ENCODE measurements at places on chromosomes 1 and 21.

- DNase-seq: no peak
Measured at GRCh38 chr1:114090738-114091505, 62.7 kb downstream of the SYT6 start.

- DNase-seq: no peak
Measured at GRCh38 chr1:172990598-172991215, 60.0 kb downstream of the TNFSF18 start.

- DNase-seq: no peak
Measured at GRCh38 chr1:16018749-16019643, 1.2 kb upstream of the HSPB7 start.

DNA sequence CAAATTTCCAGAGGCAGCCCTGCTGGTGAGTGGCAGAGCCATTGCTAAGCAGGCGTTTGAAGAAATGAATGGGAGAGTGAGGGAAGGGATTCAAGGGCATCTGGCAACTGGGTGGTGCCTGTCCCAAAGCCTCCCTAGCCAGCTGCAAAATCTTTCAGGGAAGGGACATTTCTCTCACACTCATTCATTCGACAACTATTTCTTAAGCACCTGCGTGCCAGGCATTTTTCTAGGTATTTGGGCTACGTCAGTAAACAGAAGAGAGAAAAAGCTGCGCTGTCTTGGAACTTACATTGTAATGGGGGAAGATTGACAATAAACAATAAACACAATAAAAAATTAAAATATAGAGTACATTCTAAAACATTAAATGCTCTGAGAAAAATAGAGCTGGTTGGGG is 301.9 kb upstream of the USP24 start:
- DNase-seq: no peak

GRCh38 chr1:39575191-39576015 is 1.2 kb downstream of the PABPC4 start:
- peak; percentile 56 for DNase-seq

GRCh38 chr21:25632296-25632695 is 6.8 kb upstream of the JAM2 start:
- no peak for DNase-seq

- peak; percentile 90 for DNase-seq
Measured at GRCh38 chr1:155008015-155008941, 5.7 kb downstream of the ZBTB7B start.

GRCh38 chr1:220877377-220878095 is 1.7 kb upstream of the HLX start:
- no peak for DNase-seq

DNA sequence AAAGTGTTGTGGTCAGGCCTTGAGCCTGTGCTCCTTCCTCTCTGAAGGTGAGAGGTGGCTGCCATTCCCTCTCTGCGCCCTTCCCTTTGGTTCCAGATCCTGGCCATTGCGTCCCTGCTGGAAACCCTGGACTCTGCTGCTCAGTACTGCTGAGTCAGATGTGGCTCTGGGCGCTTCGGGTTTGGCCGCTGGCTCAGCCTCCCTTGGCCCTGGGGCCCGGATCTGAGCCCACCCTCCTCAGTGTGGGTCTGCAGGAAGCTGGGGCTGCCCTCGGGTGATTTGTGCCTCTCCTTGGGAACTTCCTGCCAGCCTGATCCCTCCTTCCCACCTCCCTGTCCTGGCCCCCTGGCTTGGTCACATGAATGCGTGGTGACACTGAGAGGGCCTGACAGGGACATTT is 32.2 kb downstream of the QSOX1 start:
- DNase-seq: no peak

DNA sequence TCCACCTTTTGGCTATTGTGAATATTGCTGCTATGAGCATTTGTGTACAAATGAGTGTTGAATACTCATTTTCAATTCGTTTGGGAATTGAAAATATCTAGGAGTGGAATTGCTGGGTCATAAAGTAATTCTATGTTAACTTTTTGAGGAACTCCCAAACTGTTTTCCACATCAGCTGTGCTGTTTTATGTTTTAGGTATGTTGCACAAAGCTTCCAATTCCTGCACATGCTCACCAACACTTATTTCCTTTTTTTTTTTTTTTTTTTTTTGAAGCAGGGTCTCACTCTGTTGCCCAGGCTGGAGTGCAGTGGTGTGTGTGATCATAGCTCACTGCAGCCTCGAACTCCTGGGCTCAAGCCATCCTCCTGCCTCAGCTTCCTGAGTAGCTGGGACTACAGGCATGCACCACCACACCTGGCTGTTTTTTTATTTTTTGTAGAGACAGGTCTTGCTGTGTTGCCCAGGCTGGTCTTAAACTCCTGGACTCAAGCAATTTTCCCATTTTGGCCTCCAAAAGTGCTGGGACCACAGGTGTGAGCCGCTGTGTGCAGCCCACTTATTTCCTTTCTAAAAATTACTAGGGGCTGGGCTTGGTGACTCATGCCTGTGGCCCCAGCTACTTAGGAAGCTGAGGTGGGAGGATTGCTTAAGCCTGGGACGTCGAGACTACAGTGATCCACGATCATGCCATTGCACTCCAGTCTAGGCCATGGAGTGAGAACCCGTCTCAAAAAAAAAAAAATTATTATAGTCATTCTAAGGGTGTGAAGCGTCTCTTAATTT is 33.4 kb downstream of the TMCC2 start:
- no peak for DNase-seq

- DNase-seq: no peak
Measured at GRCh38 chr1:87436534-87436933, 107.9 kb downstream of the LMO4 start.

- no peak for DNase-seq
Measured at GRCh38 chr1:12285496-12286143, 55.8 kb downstream of the VPS13D start.

DNA sequence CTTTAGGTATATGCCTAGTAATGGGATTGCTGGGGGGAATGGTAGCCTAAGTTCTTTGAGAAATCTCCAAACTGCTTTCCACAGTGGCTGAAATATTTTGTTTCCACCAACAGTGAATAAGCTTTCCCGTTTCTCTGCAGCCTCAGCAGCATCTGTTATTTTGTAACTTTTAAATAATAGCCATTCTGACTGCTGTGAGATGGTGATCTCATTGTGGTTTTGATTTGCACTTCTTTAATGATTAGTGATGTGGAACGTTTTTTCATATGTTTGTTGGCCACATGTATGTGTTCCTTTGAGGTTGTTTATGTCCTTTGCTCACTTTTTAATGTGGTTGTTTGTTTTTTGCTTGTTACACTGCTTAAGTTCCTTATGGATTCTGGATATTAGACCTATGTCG is 237.4 kb downstream of the CENPF start:
- no peak for DNase-seq

- peak; percentile 12 for DNase-seq
Measured at GRCh38 chr1:34918977-34919561, 10.4 kb downstream of the DLGAP3 start.

DNA sequence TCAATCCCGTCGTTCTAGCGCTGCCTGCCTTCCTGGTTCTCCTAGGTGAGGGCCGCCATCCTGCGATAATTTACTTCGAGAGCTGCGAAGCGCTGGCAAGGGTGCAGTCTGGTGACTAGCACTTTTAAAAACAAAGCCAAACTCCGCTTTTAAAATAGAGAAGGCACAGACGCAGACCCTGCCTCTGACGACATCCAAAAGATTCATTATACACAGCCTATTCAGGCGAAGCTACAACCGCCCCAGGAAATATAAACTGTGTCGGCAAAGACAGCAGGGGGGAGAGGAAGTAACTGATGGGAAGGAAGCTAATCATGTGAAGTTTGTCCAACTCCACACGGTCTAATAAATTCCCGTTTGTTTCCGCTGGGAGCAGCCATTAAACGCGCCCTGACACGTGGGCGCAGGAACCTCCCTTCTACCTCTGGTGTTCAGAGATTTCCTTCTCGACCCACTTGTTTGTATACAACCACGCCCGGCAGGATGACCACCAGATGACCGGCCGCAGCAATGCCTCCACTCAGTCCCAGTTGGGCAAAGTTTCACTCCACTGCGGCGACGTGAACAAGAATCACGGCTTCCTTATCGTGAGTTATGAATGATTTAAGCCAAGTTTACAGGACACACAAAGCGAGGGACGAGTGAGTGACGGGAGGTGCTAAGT is 1.3 kb downstream of the GNG12 start:
- DNase-seq: no peak

DNA sequence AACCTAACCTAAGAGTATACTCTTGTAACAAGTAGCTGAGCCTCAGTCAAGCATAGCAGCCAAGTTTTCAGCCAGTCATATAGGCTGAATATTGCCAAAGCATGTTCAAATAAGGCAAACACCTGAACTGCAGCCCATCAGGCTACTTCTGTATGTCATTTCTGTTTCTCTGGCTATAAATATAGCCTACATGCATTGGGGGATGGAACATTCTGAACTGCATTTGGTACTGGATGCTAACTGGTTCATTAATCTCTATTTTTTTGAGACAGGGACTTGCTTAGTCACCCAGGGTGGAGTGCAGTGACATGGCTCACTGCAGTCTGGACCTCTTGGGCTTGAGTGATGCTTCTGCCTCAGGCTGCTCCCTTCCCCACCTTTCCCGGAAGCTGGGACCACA is 37.3 kb downstream of the MAST2 start:
- DNase-seq: no peak

GRCh38 chr1:67044631-67045270 is 9.2 kb downstream of the SLC35D1 start:
- no peak for DNase-seq

DNA sequence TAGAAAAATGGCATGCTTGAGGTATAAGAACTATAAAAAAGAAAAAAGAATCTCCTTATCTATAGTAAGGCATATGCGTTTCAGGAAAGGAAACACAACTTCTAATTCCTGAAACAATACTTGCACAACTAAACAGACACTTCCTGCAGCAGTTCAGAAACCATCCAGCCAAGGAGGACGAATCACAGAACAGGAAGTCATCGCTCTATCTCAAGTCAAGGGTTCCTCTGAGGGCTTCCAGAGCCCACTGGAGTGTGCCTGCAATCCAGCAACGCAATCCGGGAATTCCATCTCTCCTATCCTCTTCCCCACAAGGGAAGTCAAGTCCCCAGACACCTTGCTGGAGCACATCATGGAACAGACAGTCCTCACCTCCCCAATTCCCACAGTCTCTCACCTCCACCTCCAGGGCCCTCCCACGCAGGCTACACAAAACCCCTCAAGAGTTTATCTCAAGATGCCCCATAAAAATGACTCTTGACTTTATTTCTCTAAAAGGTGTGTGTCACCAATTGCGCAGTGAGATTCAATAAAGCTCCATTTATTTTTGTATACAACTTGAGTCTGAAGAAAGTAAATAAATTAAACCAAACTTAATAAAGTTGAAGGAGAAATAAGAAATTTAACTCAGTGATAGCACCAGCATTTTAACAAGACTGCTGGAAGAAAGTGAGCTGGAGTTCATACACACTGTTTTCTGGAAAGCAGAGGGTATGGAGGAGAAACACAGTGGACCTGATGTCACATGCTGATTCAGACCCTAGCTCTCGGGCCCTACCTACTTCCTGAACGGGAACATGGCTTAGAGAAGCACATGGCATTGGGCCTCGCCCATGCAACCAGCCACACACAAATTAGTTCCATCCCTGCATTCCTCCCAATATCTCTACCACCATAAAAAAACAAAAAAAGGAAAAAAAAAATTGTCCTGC is 39.9 kb downstream of the SIPA1L2 start:
- no peak for DNase-seq

DNA sequence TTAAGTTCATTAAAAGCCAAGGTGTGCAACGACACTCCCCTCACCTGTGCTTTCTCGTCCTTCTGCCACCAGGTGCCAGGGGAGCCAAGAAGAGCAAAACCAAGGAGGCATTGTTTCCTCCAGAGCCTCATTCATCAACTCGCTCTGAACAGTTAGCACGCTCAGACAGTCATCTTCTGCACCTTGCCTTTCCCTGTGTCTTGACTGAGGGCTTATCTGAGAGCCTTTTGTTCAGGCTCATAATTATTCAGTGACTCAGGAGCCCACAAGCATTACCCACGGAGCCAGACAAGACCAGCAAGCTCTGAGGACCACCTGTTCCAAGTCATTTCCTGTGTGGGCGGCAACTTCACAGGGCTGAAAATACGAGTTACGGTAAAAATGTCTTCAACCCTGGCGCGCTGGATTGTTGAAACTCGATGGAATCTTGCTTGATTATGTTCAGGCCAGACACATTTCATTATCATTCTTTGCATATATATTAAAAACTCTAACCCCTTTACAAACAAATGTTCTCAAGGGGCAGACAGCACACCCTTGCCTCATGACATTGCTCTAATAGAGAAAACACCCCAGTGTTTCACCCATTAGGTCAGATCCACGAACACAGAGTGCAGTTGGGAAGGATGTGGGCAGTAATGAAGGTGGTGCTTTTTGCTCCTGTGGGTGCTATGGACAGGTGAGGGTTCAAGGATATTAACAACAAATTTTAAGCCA is 89.7 kb upstream of the RUNX1 start:
- peak; percentile 71 for DNase-seq
